Activated CD8-positive, alpha-beta memory T cell treated with anti-CD3 and anti-CD28 coated beads, Interleukin-2, amount 50 U/mL, for 4 hours (primary cell): ENCODE measurements at places on chromosomes 4 and X.

DNA sequence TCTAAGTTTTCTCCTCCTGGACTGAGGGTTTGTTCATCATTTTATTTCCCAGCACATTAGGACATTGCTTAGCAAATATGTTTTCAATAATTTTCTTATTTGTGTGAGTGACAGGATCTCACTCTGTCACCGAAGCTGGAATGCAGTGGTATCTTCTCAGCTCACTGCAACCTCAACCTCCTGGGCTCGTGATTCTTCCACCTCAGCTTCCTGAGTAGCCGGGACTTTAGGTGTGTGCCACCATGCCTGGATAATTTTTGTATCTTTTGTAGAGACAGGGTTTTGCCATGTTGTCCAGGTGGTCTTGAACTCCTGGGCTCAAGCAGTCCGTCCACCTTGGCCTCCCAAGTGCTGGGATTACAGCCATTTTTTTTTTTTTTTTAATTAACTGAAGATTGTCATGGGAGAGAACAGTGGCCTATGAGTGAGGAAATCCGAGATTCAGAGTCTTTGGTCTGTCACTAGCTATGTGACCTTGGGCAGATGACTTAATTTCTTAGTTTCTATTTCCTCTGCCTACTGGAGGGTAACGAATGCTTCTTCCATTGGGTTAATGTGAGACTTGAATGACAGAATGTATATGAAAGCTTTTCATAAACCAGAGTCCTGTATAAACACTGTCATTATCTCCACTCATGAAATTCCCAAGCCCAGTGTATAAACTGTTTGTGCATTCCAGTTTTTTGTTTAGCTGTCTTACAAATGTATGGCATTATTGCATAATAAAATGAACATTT, 23.9 kb downstream of the MOB1B start:
- no peak for DNase-seq

DNA sequence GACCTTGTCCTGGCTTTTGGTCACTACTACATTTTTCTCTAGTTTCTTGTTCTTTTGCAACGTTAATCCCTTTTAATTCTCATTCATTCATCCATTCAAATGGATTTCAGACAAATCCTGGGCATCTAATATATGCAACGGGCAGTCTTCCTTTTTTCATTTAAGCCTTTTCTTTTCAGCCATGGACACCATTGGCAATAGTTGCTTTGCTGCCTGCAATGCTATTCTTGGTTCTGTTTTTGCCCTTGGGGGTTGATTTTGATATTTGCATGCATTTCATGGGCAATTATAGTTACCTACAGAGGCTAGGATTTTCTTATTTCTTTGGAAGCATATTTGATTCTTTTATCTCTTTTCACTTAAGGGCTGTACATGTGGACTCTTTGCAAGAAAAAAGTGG, 180.5 kb upstream of the ARX start:
- DNase-seq: no peak

DNA sequence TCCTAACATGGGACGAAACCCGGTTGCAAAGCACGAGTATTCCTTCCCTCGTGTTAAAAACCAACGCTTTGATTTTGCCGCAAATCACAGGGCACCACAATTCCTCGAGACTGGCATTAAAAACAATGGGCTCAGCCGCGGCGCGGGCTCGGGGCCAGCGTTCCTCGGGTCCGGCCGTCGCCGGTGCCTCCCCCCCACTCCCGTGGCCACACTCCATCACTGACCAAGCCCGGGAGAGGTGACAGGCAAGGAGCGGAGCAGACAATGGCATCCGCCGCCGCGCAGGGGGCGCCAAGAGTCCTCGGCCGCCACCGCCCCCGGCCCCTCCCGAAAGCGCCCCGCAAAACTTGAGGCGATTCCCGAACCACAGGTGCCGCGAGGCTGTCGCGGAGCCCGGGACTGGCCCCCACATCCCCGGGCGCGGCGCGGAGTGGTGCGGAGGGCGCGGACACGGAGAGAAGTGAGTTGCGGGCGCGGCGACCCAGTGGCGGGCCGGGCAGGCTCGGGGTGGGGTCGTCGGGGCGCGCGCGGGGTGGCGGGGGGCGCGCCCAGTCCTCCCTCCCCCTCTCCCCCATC, 445 bp downstream of the AP1S2 start:
- peak; percentile 51 for DNase-seq

DNA sequence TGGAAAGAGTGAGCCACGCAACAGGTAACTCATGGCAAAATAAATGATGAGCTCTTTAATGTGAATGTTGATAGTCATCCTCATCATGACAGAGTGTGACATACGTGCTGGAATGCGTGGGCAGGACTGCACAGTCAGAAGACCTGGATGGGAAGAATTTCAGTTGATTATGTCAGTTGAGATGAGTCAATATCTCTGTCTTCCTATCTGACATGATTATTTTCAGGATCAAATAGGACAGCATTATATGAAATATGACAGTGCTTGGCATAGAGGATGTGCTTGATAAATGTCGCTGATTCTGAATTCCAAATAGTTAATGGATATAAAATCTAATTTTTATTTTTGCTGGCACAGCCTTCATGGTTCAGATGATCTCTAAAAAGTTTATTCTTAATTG, 95.1 kb downstream of the IL15 start:
- DNase-seq: no peak

- DNase-seq: no peak
Observed at GRCh38 chr4:142600952-142601351, 245.1 kb downstream of the INPP4B start.

DNA sequence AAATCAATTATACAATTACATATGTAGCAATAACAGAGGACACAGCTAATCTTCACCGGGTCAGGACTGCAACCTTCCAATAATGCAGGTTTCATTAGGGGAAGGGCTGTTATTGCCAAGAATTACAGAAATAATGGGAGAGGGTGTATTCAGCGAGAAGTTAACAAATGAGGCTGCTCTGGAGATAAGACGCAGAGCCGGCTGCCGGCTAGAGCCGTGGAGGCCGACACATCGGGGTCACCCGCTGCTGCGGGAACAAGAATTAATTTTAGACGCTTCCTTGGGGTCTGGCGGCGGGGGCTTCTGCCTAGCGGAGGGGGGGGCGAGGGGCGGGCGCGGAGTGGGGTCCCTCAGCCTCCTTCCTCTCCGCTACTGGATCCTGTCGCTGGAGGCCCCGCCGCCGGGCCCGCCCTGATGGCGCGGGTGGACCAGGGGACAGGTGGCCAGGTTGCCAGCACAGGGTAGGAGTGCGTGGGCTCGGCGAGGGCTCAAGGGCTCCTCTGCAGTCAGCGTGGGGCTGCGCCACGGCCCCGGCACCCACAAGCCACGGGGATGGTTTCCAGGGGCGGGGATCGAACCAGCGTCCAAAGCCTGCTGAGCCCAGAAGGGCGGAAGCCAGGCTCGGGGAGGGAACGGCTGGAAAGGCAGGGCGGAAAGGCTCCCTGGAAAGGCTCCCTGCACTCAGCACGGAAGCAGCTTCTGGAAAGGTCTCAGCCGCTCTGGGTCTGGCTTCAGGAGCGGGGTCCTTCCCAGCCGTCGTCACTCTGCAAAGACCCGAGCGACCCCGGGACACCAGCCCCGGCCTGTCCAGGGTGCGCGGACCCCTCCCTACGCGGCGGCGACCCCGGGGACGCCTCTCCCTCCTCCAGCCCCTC, 113.8 kb upstream of the NKX1-1 start:
- DNase-seq: peak; percentile 13

GRCh38 chr4:171817026-171817425, 3.8 kb downstream of the GALNTL6 start:
- DNase-seq: no peak

DNA sequence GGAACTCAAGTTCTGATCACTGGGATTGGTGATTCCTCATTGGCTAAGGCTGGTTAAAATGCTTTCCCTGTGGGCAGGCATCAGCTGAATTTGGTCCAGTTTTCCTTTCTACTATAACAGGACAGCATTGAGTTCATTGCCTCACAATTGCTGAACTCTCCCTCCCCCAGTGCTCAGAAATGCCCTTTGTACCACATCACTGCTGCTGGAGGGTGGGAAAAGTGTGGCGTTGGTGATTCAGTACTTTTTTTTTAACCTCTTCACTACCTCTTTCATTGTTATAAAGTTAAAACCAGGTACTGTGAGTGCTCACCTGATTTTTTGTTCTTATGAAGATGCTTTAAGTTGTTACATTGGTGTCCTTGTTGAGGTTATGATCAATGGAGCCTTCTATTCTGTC, 69.3 kb upstream of the IL2 start:
- no peak for DNase-seq

GRCh38 chr4:55352726-55353125, 6.7 kb downstream of the SRD5A3 start:
- no peak for DNase-seq

DNA sequence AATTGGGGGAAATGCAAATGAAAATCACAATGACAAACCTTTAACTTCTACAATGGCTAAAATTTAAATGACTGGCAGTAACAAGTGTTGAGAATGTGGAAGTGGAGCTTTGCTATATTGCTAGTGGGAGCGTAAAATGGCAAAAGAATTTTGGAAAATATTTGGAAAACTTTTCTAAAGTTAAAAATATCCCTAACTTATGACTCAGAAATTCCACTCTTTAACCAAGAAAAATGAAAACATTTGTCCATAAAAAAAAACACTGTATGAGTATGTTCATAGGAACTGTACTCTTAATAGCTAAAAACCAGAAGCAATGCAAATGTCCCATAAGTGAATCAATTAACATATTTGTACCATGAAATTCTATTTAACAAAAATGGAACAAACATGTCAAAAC, 3.6 kb downstream of the TBCK start:
- DNase-seq: no peak

- DNase-seq: no peak
Observed at GRCh38 chr4:182409271-182409670, 166.1 kb downstream of the TENM3 start.

- DNase-seq: no peak
Observed at GRCh38 chrX:42531441-42531840, 246.5 kb downstream of the PPP1R2C start.

- no peak for DNase-seq
Observed at GRCh38 chr4:102551958-102552565, 50.9 kb downstream of the NFKB1 start.
